ENCODE measurements at places on chromosomes 16 and 17.

DNA sequence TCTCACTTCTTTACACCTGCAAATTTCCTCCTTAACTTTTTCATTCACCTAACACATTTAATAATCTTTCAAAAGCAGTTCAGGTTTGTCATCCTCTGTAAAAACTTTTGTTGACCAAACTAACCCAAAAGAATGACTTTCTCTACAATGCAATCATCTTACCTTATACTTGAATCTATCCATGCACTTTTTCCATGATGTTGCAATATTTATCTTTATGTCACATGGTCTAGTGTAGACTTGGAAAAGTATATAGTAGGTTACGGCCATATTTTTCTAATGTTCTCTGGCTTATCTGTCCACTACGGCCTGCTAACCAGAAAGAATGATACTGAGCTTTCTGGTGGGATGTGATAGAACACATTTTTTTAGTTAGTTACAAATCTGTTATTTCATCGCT, 431.0 kb upstream of the SOX9 start:
- no peak for DNase-seq

- DNase-seq = no peak
Measured at GRCh38 chr17:76246080-76247066, 6.1 kb upstream of the RNF157 start.

DNA sequence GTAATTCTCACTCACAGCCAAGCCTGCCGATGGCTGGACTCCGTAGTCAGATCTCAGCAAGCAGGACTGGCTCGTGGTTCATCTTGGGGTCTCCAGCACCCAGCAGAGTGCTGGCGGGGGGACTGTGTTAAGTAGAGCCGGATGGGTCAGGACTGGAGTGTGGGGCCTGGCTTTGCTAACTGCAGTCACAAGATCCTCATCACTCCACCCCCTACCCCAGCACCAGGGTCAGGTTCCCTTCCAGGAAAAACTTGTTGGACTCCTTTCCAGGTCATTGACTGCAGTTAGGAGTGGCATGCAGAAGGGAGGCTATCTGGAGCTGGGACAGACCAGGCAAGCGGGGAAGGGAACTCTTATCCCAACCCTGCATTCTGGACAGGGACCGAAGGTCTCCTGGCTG, 6.0 kb downstream of the CIITA start:
- no peak for DNase-seq

DNA sequence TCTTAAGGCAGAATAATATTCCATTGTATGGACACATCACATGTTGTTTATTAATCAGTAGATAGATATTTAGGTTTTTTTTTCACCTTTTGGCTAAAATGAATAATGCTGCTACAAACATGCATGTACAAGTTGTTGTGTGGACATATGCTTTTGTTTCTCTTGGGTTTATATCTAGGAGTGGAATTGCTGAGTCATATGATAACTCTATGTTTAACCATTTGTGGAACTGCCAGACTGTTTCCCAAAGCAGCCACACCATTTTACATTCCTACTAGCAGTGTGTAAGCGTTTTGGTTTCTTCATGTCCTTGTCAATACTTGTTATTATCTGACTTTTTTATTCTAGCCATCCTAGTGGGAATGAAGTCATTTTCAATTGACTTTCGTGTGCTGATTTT, 21.3 kb downstream of the CYLD start:
- DNase-seq = no peak

GRCh38 chr16:30005341-30006094, 5.3 kb downstream of the DOC2A start:
- DNase-seq = peak; percentile 78

DNA sequence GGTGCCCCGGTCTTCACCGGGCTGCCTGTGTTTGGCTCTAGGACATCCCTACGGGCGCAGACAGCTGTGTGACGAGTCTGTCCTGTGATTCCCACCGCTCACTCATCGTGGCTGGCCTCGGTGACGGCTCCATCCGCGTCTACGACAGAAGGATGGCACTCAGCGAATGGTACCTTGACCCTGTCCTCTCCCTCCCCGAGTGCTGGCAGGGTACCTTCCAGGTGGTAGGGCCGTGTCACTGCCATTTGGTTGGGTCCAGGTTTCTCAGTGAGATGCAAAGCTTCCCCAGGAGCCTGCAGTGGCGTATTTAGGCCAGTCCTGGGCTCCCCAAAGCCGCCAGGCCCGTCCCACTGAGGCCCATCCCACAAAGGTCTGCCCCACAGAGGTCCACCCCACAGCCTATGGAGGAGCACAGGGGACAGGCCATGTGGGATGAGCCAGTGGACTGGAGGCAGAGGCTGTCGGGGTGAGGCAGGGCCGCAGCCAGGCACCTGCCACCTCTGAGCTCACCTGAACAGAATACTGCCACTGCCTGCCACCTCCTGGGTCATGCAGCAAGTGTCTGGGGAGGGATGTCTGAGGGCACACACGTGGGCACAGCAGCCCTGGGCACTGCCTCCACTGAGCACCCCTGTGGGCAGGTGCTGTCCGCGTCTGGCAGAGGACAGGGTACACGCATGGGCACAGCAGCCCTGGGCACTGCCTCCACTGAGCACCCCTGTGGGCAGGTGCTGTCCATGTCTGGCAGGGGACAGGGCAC, 31.4 kb upstream of the CHMP6 start:
- DNase-seq = no peak
